ENCODE measurements at places on chromosomes 1 and 21.

DNA sequence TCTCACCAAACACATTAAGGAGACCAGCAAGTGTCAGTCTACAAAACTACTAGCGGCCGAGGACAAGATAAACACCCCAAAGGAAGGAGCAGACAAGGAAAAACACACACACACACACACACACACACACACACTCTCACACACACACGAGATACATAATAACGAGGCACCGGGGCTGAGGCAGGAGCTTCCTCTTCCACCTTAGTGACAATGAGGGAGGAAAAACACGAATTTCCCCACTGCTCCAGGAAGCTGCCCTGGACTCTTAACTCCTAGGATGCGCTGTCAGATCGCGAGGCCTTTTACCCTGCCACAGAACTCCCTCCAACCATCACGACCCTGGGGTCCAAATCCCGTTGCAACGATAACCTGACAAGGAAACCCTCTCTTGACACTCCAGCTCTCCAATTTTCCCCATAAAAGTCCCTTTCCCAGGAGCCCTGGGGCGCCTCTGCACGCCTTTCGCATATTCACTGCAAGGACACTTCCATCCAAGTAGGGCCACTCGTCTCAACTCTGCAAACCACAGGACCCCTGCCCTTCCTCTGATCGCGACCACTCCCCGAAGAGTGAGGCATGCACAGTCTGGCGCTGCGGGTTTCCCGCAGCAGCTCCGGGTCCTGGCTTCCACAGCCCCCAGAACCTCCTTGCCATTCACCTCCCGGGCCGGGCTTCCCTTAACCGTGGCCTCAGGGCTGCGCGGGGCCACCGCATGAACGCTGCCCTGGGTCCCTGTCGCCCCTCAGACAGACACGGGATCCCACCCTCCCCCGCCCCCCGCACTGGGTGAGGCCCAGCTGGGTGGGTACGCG is 581 bp downstream of the ETV3 start:
- DNase-seq: no peak

DNA sequence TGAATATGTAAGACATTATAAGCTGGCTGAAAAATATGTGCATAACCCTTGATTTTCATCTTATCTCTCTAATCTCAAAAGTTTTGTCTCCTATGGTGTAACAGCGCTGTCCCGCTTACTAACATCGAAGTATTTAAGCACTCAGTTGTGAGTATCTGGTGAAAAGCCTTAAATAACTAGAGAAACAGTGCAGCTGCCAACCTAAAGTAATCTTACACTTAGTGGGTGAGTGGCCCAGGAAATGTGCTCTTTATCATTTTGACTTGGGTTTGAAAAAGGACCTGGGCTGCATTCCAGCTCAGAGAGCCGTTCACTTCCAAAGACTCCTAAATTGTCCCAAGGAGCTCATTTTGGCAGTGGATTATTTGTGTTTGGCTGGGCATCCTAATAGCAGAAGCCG is 225.9 kb downstream of the SPATA17 start:
- no peak for DNase-seq

DNA sequence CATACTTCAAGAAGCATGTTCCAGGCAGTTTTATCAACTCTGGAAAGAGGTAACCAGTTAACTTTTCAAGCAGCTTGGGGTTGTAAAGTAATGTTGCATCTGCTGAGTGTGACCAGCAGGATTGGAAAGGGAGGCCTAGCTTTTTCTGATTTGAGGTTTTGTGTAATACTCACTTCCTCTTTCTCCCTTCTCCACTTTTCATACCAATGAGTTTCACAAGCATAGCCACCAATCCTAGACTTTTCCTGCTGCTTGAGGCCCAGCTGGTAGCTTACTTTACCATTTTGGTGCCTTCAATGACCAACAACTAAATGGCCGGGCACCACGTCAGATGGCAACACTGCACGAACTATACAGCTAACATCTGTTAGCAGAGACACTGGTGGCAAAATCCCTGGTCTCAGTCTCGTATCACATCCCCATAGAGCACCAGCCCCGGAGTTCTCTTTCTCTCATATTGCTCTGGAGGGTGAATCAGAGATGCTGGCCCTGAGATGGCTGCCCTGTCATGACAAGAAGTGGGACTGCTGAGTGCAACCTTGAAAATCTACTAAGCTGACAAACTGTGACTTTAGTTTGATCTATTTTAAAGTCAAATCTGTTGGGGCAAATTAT is 14.8 kb upstream of the GPR88 start:
- no peak for DNase-seq

GRCh38 chr1:210441028-210441427 is 112.3 kb downstream of the HHAT start:
- DNase-seq: no peak

GRCh38 chr1:196723325-196724185 is 51.1 kb upstream of the CFHR3 start:
- peak; percentile 18 for DNase-seq

GRCh38 chr1:19644681-19645410 is 735 bp downstream of the NBL1 start:
- peak; percentile 39 for DNase-seq

- DNase-seq: no peak
Observed at GRCh38 chr1:167548059-167548932, 5.3 kb downstream of the CREG1 start.

Measured in activated CD4-positive, alpha-beta T cell treated with anti-CD3 and anti-CD28 coated beads for 24 hours (primary cell).